Fibroblast of villous mesenchyme (primary cell): ENCODE measurements at places on chromosomes 6 and 20. TPM values are rescaled to one million over a fixed set of nuclear protein-coding genes. Genes with fewer than 3 reads are reported as not detected.
A peak's percentile ranks its signal among the peaks of the same experiment; 100 is the strongest.

- no peak for DNase-seq
Observed at GRCh38 chr20:33012327-33013189, 5.1 kb downstream of the BPIFB2 start.

DNA sequence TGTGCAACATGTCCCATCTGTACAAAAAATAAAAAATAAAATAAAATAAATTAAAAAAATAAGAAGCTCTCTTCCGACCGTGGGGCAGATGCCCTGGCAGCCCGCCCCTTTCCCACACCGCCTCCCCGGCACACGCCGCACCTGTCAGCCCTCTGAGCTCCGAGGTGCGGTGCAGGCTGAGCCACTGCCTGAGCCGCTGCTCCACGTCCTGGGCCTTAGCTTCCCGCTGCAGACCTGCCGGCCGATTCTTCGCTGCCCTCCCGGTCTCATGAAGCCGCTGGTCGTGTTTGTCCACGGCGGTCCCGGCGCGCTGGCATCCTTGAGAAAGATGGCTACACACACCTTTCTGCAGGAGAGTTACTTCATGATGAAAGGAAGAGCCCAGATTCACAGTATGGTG, 10.7 kb upstream of the CLPSL2 start:
- no peak for DNase-seq

- DNase-seq = peak; percentile 65
Observed at GRCh38 chr6:142322504-142323198, 20.8 kb downstream of the ADGRG6 start.

THBD gene
- under 0.01 and 0.32 TPM in 2 replicates for total RNA-seq

GRCh38 chr20:10594296-10594868, 79.4 kb downstream of the JAG1 start:
- no peak for DNase-seq

GRCh38 chr20:38195521-38195920, 30.5 kb upstream of the TGM2 start:
- no peak for DNase-seq

GRCh38 chr6:142378138-142378875, 76.5 kb downstream of the ADGRG6 start:
- peak; percentile 78 for DNase-seq

KIF25 gene
- under 0.01 TPM in 1 of 2 replicates, not detected in the other for total RNA-seq
